Stimulated activated effector memory CD8-positive, alpha-beta T cell treated with anti-CD3 and anti-CD28 coated beads, Interleukin-12 subunit alpha, Interleukin-12 subunit beta, amount 100 ng/mL, for 72 hours (primary cell): ENCODE measurements at places on chromosomes 16 and 17.

DNA sequence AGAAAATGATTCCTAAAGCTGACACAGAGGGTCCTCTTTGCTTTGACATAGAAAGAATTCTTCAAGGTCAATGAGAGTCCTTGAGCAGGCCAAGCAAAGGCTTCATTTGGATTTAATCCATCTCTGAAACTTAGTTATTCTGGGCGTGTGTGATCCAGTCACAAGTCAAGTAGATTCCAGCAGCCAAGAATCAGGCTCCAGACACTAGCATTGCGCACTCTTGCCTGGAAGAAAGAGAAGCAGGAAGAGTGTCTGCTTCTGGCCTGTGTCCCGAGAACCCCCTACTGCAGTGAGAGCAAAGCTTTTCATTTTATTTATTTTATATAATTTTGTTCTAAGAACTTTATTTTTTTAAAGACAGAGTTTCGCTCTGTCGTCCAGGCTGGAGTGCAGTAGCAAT is 88.2 kb upstream of the CACNG5 start:
- DNase-seq: no peak

GRCh38 chr16:86133847-86134375 is 234.9 kb downstream of the IRF8 start:
- no peak for DNase-seq

DNA sequence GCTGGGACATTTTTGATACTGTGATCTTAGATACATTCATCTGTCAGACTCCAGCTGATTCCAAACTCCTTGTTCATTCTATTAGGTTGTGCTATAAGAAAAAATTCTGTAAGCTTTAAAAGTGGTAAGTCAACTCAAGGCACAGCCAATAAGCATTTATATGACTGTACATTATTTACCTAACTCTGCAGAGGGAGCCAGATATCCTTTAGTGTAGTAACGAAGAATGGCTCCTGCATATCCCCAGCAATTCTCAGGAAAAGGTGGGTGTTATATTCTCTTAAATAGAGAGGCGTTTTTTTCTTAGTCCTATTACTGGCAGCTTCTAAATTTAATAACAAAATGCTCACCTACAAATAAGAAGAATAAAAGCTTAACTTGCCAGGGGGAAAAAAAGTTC is 374.3 kb upstream of the GOT2 start:
- DNase-seq: no peak

- no peak for DNase-seq
These were observed 650.4 kb upstream of the RBFOX1 start for GRCh38 chr16:6682142-6682811.

GRCh38 chr16:84199861-84200260 is 8.9 kb downstream of the ADAD2 start:
- DNase-seq: no peak

- no peak for DNase-seq
These were observed 66.1 kb upstream of the NLK start for GRCh38 chr17:27976331-27976730.

DNA sequence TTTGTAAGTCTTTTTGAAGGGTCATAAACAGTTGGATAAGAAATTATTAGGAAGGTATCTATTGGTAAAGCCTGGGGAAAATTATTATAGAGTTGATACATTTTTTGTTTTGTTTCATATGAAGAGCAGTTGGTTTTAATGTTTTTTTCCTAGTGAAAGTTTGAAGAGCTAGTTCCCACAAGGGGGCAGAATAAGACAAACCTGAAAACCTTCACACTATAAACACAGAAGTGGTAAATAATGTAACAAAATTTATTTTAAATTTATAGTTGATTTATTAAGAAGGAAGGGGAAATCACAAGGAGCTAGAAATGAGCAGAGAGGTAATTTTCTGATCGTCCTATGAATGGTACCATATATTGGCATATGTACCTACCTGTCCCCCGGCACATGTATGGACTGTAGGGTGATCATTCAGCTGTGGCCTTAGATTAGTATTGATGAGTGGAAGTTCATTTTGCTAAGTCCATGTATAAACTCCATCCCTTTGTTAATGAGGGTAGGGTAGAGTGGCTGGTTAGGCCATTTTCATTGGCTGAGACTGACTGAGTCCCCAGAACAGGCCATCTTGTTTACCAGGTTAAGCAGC is 116.3 kb downstream of the TANC2 start:
- DNase-seq: no peak

GRCh38 chr17:80008383-80008840 is 27.3 kb downstream of the TBC1D16 start:
- DNase-seq: peak; percentile 78
